ENCODE measurements at places on chromosomes 2 and 18.

- DNase-seq: no peak
Measured at GRCh38 chr2:10009811-10010781, 33.3 kb upstream of the KLF11 start.

DNA sequence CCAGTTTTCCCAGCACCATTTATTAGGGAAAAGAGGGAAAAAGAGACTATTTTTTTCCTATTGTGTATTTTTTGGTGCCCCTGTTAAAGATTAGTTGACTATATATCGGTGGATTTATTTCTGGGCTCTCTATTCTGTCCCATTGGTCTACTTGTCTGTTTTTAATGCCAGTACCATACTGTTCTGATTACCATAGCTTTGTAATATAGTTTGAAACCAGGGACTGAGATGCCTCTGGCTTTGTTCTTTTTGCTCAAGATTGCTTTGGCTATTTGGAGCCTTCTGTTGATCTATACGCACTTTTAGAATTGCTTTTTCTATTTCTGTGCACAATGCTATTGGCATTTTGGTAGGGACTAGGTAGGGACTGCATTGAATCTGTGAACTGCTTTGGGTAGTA lies 151.7 kb downstream of the ADCYAP1 start:
- no peak for DNase-seq

GRCh38 chr2:27087823-27088410 lies 1.3 kb downstream of the KHK start:
- no peak for DNase-seq

- no peak for DNase-seq
Measured at GRCh38 chr2:169050476-169051240, 18.7 kb upstream of the DHRS9 start.
